ENCODE measurements at places on chromosomes 3 and 15.

DNA sequence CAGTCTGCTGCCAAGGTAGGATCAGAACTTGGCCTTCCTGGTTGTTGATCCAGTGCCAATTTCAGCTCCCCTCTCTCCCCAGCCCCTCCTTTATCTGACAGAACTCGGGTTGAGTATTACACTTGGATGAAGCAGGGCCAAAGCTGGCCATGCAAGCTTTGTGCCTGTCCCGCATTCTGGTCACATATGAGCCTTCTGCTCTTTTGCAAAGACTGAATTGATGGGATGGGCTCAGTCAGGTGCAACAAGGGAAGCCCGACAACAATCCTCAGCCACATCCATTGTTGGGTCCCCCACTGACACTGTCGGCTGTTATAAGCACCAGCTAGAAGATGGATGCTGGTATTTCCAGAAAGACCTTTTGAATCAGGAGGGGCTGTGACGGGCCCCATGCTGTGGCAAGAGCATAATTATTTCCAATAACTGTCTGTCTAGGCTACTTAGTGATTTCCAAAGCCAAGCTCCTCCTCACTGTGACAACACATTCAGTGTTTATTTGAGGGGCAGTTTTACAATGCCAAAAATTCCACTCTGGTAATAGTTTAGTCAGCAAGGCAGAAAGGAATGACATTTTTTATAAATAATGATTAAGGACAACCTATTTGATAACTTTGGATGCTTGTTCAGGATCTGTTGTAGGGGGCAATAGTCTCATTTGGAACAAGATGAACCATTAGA, 146.8 kb upstream of the FRMD4B start:
- DNase-seq, result no peak

- no peak for DNase-seq
Observed at GRCh38 chr3:162632672-162633071, 1136.1 kb downstream of the OTOL1 start.

GRCh38 chr3:73448041-73448440, 176.7 kb downstream of the PDZRN3 start:
- DNase-seq, result no peak

- DNase-seq, result peak; percentile 15
Observed at GRCh38 chr3:183114384-183115178, 15.3 kb upstream of the MCCC1 start.

DNA sequence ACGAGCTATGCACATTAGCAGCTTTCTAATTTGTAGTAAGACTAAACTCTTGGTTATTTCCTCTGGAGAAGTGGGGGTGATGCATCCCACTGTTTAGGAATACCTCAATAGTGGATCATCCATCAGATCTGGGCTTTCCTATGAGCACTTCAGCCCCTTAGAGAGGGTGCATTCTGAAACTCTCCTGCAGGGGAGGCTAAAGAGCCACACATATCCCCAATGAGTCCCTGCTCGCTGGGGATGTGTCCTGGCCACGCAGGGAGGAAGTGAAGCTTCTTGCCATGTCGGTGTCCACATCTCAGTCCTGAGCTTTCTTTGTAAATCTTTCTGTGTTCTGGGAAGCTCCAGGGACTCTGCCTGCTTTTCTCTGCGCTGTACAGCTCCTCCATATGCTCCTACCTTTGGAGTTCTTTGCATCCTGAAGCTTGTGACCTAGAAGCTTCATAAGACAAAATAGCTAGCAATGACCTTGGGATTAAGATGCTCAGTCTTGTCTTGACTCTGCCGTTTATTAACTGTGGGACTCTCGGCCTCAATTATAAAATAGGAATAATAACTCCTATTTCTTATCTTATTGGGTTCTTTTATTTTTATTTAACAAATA, 28.3 kb upstream of the MASP1 start:
- no peak for DNase-seq

DNA sequence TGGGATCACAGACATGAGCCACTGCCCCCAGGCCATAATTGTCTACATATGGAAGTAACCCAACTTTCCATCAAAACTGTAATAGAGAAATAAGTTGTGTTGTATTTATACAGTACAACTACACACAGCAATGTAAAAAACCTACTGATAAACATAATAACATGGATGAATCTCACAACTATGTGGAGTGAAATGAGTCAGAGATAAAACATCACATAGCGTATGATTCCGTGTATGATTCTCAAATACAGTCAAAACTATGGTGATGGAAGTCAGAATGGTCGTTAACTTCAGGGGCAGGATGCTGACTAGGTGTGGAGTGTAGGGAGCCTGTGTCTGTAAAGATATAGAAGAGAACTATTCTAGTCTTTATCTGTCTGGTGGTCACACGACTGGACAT, 332.7 kb upstream of the SLCO3A1 start:
- no peak for DNase-seq

GRCh38 chr3:59430341-59430740, 380.5 kb upstream of the CFAP20DC start:
- DNase-seq, result no peak

- DNase-seq, result no peak
Observed at GRCh38 chr3:197458906-197459470, 96.8 kb downstream of the BDH1 start.

DNA sequence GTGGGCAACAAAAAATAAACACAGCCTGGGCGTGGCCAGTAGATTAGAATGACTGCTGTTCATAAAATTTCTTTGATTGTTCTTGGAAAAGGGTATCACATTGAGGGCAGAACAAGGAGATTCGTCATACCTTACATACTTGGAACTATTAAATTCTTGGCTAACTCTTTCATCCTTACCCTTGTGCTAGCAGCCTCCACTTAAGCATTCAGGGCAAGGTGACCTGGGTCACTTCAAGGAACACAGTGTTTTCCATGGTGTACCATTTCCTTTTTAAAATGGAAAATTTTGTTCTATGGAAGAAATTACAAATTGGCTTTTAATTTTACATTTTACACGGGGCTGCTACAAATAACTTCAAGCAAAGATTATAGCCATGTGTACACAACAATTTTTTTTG, 60.8 kb downstream of the MINDY4B start:
- DNase-seq, result no peak

GRCh38 chr3:156383441-156384025, 171.4 kb downstream of the SSR3 start:
- no peak for DNase-seq

- no peak for DNase-seq
Observed at GRCh38 chr15:33699145-33699544, 269.2 kb upstream of the CHRM5 start.

GRCh38 chr3:85148036-85148435, 189.2 kb downstream of the CADM2 start:
- DNase-seq, result no peak

- no peak for DNase-seq
Observed at GRCh38 chr3:13420045-13420830, at the start of gene NUP210. TSS of gene NUP210 (minus strand) at chr3:13420322. CDS start at chr3:13420226, 96 bp downstream.

DNA sequence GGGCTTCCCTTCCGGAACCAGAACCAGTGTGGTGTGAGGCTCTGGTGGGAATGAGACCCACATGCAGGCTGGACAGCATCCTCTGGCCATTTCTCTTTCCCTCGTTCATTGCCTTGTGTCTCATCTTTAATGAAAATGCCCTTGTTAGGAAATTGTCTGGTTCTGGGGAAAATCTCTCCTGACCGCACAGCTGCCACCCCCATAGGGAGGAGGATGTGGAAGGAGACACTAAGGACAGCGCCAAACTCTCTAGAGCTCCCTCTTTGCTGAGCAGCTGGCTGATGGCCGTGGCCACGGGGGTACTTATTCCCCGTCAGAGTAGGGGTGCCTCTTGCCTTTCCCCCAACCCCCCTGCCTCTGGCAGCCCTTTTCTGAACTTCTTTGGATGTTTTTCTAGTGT, 297.6 kb upstream of the C2CD4B start:
- DNase-seq, result no peak

- no peak for DNase-seq
Observed at GRCh38 chr3:56113231-56113630, 355.0 kb downstream of the ERC2 start.

- no peak for DNase-seq
Observed at GRCh38 chr3:43764471-43764870, 73.7 kb downstream of the ABHD5 start.

DNA sequence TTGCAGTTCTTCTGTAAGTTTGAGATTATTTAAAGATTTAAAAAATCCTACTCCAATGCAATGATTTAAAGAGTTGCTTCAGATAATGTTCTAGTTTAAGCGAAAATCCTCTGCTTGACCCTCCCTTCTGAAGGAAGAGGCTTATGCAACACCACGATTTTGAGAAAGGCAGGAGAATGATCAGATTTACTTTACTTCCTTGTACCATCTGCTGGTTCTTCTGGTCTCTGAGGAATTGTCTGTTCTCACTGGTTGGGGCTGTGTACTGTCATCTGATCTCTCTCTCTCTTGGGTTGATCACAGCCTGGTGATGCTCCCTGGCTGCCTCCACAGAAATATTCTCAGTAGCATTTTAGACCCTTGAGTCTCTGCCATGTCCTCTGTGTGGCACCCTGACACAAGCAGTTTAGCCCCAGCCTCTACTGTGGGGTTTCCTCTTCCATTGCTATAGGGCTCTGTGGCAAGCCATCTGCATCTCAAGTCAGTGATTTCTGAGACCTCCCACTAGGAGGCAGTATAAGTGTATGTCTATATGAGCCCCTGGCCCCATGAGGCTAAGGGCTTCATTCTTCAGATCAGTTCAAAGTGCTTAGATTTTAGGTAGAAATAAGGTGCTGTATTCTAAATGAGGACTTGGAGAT, 50.8 kb upstream of the PLAAT1 start:
- DNase-seq, result no peak

- no peak for DNase-seq
Observed at GRCh38 chr3:177787279-177788041, 590.2 kb upstream of the TBL1XR1 start.

GRCh38 chr3:141308588-141309218, 59.6 kb upstream of the ZBTB38 start:
- no peak for DNase-seq

DNA sequence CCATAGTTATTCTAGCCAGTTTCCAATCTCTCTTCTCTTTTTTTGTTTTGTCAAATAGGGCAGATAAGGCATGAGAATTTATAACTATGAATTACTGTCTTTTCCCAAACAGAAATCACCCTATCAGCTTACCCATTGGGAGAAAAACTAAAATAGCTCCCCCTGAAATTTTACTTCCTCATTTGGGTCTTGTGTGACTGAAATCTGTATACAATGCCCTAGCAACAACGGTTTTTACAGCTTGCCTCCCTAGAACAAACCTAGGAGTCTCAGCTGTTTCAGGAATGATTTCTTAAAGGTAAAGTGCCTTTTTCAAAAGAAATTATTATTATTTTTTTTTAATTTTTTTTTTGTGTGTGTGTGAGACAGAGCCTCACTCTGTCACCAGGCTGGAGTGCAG, 56.8 kb downstream of the CD86 start:
- no peak for DNase-seq

DNA sequence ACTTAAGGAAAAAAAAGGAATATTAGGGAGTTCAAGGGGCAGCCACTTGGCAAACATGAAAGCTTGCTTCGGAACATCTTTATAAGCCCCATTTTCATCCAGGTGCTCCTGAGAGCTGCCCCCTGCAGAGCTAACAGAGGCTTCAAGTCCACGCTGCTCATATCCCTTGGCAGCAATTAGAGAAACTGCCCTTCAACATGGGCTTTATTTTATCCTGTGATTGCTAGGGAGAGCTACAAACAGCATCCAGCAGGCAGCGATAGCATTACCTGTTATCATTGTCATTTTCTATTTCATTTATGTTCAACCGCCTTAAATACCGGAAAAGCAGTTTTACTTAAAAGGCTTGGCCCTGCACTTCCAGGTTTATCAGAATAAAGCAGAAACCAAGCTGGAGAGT, 68.4 kb upstream of the MCTP2 start:
- no peak for DNase-seq

DNA sequence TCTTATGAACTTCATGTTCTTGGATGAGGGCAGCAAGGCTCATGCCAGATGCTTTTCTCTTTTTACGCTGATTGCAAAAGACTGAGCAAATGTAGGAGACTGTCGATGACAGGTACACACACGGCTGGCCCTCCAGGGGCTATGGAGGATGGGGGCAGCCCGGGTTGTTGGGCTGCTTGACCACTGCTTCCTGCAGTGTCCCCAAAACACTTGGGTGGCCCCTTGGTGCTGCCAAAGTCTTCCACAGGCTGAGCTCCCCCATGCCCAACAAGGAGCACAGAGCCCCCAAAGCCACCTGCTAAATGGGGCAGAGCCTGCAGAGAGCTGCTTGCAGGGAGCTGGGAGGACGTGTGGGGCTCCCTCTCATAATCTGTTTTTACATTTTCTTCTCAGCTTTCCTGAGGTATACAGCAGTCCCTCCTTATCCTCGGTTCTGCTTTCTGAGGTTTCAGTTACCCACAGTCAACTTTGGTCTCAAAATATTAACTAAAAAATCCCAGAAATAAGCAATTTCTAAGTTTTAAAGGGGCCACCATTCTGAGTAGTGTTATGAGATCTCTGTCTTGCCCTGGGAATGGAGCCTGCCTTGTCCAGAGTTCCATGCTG, 7.3 kb downstream of the PRR23E start:
- no peak for DNase-seq

DNA sequence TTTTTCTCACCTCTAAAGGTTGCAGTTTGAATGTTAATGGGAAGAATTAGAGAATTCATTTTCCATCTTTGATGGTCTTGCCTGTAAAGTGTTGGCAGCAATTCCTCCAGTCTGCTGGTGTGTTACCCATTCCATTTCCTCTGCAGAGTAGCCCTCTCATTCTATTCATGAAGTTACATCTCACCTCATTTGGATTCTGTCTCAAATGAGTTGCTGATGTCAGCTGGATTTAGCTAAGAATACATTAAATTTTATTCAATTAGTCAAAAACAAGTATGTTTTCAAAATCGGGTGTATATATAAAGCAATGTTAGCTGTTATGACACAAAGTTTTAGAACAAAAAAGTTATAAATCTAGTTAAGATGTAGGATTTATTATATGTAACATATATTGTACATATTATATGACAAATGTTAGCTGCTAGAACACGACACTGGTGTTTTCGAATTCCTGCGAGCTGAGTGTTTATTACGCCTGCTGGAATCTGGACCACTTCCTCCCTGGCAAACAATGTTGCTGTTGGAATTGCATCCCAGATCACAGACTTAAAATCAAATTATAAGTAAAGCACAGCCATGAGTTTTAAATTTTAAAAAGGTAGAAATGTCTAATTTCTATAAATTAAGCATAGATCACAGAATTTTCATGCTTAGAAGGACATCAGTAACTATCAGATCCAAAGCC, 516.2 kb downstream of the OCA2 start:
- no peak for DNase-seq

DNA sequence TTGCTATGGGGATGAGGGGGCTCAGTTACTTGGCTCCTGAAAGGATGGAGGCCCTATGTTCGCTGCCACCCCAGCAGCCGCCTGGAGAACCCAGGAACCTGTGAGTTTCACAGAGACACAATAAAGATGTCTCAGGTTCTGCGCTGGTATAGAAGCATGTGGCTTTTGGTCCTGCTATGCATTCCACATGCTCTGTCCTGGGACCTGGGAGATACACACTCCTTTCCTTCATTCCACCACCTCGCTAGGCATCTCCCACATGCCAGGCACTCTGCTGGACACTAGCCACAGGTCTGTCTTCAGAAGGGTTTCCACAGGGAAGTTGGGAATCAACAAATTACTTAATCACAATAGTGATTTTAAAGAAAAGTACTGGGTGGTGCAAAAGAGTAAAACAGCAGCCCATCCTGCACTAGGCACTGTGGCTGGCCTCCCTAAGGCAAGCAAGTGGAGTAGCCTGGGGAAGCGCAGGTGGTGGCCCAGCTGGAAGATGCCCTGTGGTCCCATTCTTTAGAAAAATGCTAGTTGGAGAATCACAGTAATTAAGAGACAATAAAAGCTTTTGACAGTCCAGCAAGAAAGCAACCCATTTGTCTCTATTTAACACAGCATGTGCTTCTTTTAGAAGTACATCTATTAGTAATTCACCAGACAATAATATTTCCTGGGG, 408.9 kb upstream of the WNT5A start:
- peak; percentile 73 for DNase-seq
